ENCODE measurements at places on chromosomes 12 and 14. TPM values are rescaled to one million over a fixed set of nuclear protein-coding genes. Genes with fewer than 3 reads are reported as not detected.

- H3K27me3 ChIP-seq = peaks cover 75% of the 10 kb centered on the region
- no peak overlapping the region for H3K27ac ChIP-seq
- H3K4me1 ChIP-seq = no peaks in the 10 kb centered on the region
- no peaks in the 10 kb centered on the region for H3K36me3 ChIP-seq
These were observed 458 bp upstream of the HOXC4 start for GRCh38 chr12:54053003-54053750.

DNA sequence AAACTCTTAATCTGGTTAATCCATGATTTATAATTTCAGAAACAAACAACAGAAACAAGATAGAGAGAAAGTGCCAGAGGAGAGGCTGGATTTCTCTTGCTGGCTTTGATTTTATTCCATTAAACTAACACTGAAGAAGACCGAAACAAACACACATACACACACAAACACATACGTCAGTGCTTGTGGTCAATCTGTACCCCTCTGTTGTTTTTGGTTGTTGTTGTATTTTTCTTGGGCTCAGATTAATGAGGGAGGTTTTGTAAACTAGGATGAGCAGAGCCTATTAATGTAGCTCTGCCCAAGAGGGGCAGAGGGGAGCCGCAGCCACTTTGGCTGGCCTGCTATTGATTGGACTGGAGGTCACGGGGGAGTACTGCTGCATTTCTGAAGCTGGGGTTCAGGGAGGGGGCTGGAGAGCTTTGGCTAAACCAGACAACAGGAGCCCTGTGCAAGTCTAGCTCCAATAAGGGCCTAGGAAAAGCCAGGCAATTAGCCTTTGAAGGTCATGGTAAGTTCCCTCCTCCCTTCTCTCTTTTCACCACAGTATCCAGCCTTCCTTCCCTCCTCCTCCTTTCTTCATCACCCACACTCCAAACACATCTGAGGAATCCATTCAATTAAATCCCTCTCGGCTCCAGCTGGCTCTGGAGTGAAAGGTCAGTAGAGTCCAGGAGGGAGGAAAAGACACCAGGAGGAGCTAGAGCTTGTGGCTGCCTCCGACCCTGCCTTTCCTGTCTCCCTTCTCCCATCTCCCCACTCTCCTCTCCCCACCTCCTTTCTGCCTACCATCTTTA is 344.1 kb upstream of the LMO3 start:
- no peaks in the 10 kb centered on the region for H3K36me3 ChIP-seq
- H3K4me3 ChIP-seq = no peak overlapping the region
- H3K4me1 ChIP-seq = no peaks in the 10 kb centered on the region
- DNase-seq = no peak
- H3K27ac ChIP-seq = no peak overlapping the region
- no peaks in the 10 kb centered on the region for H3K27me3 ChIP-seq

GRCh38 chr12:18864900-18865561 is 127.1 kb downstream of the CAPZA3 start:
- H3K36me3 ChIP-seq = no peaks in the 10 kb centered on the region
- no peak overlapping the region for H3K27ac ChIP-seq
- H3K4me1 ChIP-seq = no peaks in the 10 kb centered on the region
- H3K4me3 ChIP-seq = no peak overlapping the region
- H3K27me3 ChIP-seq = no peaks in the 10 kb centered on the region
- peak; percentile 73 for DNase-seq

GRCh38 chr14:82379291-82379690 is 845.6 kb upstream of the SEL1L start:
- H3K36me3 ChIP-seq = no peaks in the 10 kb centered on the region
- H3K27me3 ChIP-seq = no peaks in the 10 kb centered on the region
- DNase-seq = no peak
- no peaks in the 10 kb centered on the region for H3K4me1 ChIP-seq
- no peak overlapping the region for H3K4me3 ChIP-seq
- no peak overlapping the region for H3K27ac ChIP-seq

- no peaks in the 10 kb centered on the region for H3K36me3 ChIP-seq
- no peaks in the 10 kb centered on the region for H3K27me3 ChIP-seq
- H3K27ac ChIP-seq = no peak overlapping the region
- H3K4me3 ChIP-seq = no peak overlapping the region
- H3K4me1 ChIP-seq = no peaks in the 10 kb centered on the region
These were observed 612.5 kb downstream of the FSCB start for GRCh38 chr14:43894534-43894933.

- H3K36me3 ChIP-seq = no peaks in the 10 kb centered on the region
- H3K27me3 ChIP-seq = peaks cover 44% of the 10 kb centered on the region
- H3K4me3 ChIP-seq = no peak overlapping the region
- no peak overlapping the region for H3K27ac ChIP-seq
These were observed 140.0 kb downstream of the DAD1 start for GRCh38 chr14:22448905-22449599.

DNA sequence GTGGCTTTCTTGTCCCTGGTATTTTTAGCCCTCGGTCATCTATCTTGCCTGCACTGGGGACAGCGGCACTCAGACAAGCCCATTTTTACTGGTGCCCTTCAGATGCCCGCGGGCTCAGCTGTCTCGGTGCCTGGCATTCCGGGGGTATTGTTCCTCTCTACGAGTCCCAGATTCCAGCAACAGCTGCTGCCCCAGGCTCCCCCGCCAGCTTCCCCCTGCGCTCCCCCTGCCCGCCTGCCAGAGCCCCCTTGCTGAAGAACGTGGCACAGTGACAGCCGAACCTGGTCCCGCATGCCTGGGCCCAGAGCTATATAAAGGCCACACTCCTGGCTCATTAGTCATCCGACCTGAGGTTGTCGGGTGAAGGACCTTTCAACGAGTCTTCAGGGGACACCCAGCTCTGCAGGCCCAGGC is 10.9 kb upstream of the MYL2 start:
- H3K4me1 ChIP-seq = no peaks in the 10 kb centered on the region
- H3K4me3 ChIP-seq = no peak overlapping the region
- peaks cover 2% of the 10 kb centered on the region for H3K27me3 ChIP-seq
- H3K36me3 ChIP-seq = no peaks in the 10 kb centered on the region
- no peak overlapping the region for H3K27ac ChIP-seq

GRCh38 chr14:92724516-92725340 is 23.7 kb downstream of the LGMN start:
- no peak overlapping the region for H3K4me3 ChIP-seq
- DNase-seq = no peak
- H3K36me3 ChIP-seq = no peaks in the 10 kb centered on the region
- H3K4me1 ChIP-seq = peaks cover 11% of the 10 kb centered on the region
- peaks cover 6% of the 10 kb centered on the region for H3K27me3 ChIP-seq

GRCh38 chr14:50452296-50452695 is 55.6 kb upstream of the CDKL1 start:
- no peaks in the 10 kb centered on the region for H3K27me3 ChIP-seq
- peak; percentile 31 for DNase-seq
- H3K27ac ChIP-seq = no peak overlapping the region
- H3K4me1 ChIP-seq = peaks cover 5% of the 10 kb centered on the region

- no peaks in the 10 kb centered on the region for H3K27me3 ChIP-seq
- DNase-seq = peak; percentile 64
- H3K27ac ChIP-seq = peak overlapping the region; percentile 1
- no peaks in the 10 kb centered on the region for H3K36me3 ChIP-seq
These were observed 133.6 kb downstream of the MED13L start for GRCh38 chr12:116143909-116144308.

DNA sequence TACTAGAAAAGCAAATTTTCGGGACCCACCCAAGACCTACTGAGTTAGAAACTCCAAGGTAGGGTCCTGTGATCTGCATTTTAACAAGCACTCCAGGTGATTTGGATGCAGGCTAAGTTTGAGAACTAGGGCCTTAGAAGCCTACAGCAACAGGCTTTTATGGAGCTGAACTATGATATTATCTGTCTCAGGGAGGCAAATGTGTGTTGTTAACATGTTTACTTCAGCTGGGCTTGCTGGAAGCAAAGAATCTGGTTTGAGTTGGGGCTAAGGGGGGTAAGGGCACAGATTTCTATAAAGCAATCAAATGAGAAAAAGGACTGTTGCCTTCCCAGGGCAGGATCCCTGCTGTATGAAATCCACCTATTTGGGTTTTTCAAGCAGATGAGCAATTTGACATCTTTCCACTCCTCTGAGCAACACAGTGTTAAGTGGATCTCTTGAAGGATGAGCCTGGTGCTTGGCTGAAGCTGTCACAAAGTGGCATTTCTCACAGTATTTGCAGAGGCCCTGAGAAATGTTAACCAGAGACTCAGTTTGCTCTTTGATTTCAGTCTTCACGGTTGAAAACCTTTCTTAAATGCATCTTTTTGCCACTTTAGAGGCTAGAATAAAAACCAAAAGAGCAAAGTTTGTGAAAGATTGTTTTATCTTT is 36.2 kb upstream of the SOCS2 start:
- H3K4me3 ChIP-seq = no peak overlapping the region
- no peak overlapping the region for H3K27ac ChIP-seq
- H3K27me3 ChIP-seq = no peaks in the 10 kb centered on the region
- H3K4me1 ChIP-seq = no peaks in the 10 kb centered on the region

DNA sequence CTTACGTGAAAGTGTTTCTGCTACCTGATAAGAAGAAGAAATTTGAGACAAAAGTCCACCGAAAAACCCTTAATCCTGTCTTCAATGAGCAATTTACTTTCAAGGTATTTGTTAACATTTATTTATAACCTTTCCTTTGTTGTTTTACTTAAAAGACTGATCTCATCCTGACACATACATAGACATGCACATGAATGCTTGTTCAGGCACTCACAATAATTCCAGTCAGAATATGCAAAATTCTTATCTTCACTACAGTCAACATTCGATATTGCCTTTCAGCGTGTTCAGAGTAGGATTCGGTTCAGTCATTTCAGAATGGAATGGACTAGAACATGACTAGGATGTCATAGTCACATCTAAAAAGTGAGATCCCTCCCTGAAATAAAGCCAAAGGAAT is 394.6 kb downstream of the PAWR start:
- 0 out of 2 replicates have a peak, but pooled peaks cover 1% of the 10 kb centered on the region for H3K4me1 ChIP-seq
- H3K4me3 ChIP-seq = no peak overlapping the region
- no peak overlapping the region for H3K27ac ChIP-seq
- no peaks in the 10 kb centered on the region for H3K36me3 ChIP-seq
- peak; percentile 46 for DNase-seq

DNA sequence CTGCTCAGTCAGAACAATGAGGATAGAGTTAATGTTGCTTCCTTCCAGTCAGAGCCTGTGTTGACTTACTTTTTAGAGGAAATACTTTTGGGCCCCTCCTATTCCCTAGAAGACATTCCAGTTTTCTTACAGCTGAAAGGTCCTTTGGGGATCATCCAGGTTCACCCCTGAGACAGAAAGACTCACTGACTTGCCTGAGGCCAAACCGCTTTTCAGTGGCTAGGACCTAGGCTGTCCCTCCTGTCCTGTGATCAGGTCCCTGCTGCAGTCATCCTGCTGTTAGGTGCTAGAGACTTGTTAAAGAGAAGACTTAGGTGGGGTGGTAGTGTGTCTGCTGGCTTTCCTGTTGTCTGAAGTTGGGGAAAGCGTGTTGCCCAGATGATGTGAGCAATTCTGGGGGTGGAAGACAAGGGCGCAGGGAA is 39.6 kb downstream of the SUSD6 start:
- H3K4me3 ChIP-seq = no peak overlapping the region
- peaks cover 38% of the 10 kb centered on the region for H3K4me1 ChIP-seq
- H3K36me3 ChIP-seq = no peaks in the 10 kb centered on the region
- no peak overlapping the region for H3K27ac ChIP-seq

- DNase-seq = no peak
- peaks cover 19% of the 10 kb centered on the region for H3K4me1 ChIP-seq
- H3K36me3 ChIP-seq = peaks cover 47% of the 10 kb centered on the region
These were observed 1.6 kb upstream of the CDH24 start for GRCh38 chr14:23058654-23059504.

DNA sequence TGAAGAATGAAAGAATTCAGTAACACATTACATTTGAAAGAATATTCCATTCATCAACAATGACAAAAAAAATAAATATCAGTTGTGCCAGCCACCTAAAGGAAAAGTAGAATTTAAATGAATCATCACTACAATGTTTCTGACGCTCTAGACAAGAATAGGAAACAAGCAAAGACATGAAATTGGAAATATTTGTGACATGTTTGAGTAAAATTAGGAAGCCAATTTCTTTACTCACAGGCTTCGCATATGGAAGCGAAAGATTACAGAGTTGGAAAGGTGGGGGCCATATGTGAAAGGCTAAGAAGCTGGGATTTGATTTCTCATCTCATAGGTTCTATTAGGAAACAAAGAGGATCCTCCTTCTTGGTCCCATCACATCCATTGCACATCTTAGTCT is 279.0 kb downstream of the IPO8 start:
- H3K4me1 ChIP-seq = no peaks in the 10 kb centered on the region
- no peaks in the 10 kb centered on the region for H3K36me3 ChIP-seq
- H3K27ac ChIP-seq = no peak overlapping the region
- H3K27me3 ChIP-seq = no peaks in the 10 kb centered on the region

- no peaks in the 10 kb centered on the region for H3K36me3 ChIP-seq
- H3K4me1 ChIP-seq = no peaks in the 10 kb centered on the region
- no peaks in the 10 kb centered on the region for H3K27me3 ChIP-seq
- no peak overlapping the region for H3K4me3 ChIP-seq
- no peak for DNase-seq
These were observed 142.8 kb upstream of the FLRT2 start for GRCh38 chr14:85387181-85387580.

GRCh38 chr12:51836041-51836826 is 12.3 kb downstream of the FIGNL2 start:
- no peaks in the 10 kb centered on the region for H3K36me3 ChIP-seq
- DNase-seq = no peak
- H3K4me3 ChIP-seq = no peak overlapping the region
- H3K27me3 ChIP-seq = peaks cover 83% of the 10 kb centered on the region
- H3K27ac ChIP-seq = no peak overlapping the region
- no peaks in the 10 kb centered on the region for H3K4me1 ChIP-seq

DNA sequence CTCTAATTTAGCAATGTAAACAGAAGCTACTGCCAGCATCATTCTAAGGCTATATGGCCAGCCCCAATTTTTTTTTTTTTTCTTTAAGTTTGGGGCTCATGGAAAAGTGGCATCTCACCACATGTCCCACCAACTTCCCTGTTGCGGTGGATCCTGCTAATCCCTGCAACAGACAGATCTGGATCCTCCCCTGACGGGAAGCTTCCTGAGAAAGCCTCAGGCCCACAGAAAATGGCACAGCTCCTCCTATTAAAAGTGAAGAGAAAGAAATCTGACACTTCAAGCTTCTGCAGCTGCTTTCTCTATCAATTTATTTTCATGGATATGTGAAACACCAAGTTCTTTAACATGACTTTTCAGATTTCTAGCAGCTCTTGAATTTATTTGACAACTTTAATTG is 433.8 kb upstream of the DCN start:
- H3K4me3 ChIP-seq = no peak overlapping the region
- H3K27me3 ChIP-seq = no peaks in the 10 kb centered on the region
- H3K4me1 ChIP-seq = no peaks in the 10 kb centered on the region
- H3K27ac ChIP-seq = no peak overlapping the region
- DNase-seq = no peak

GPD1 gene
- total RNA-seq = 0.18 TPM

AMDHD1 gene
- total RNA-seq = under 0.01 TPM

ADGRD1 gene
- total RNA-seq = not detected

ENDOU gene
- total RNA-seq = under 0.01 TPM

NEUROD4 gene
- total RNA-seq = not detected

FZD10 gene
- not detected for total RNA-seq

BMP4 gene
- total RNA-seq = 2.8 TPM

All from IMR-90 (cell line).